Right cardiac atrium (tissue), 5 donors: ENCODE measurements at places on chromosomes 7 and 10. TPM values are rescaled to one million over a fixed set of nuclear protein-coding genes. Genes with fewer than 3 reads are reported as not detected.
A peak's percentile ranks its signal among the peaks of the same experiment; 100 is the strongest.

GRCh38 chr10:13904064-13904463 is 317.3 kb downstream of the PRPF18 start:
- peak; percentile 56 for DNase-seq

Gene TFEC
- polyA plus RNA-seq = 0.41 TPM

DNA sequence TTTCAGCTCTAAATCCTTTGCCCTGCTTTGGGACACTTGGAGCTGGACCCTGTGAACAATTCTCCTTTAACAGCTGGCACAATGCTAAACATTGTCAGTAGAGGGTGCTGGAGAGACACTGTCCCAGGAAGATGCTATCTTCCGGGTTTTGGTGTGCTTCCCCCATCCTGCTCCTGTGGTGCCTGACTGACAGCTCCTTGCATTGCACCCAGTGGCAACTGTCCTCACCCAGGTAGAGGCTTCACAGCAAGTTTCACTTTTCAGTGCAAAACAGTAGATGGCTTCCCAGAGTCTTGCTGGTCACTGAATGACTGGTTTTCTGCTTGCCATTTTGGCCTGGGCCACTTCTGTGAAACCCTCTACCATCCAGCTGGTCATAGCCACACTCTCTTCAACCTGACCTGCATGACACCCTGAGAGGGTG is 77.3 kb downstream of the CDC14C start:
- no peak for DNase-seq

Gene MUC3A
- 0.63 TPM for polyA plus RNA-seq

- DNase-seq = no peak
These were observed 207.9 kb upstream of the MYO3A start for GRCh38 chr10:25725917-25726716.
